ENCODE measurements at places on chromosomes 5 and 9. TPM values are rescaled to one million over a fixed set of nuclear protein-coding genes. Genes with fewer than 3 reads are reported as not detected.

GRCh38 chr9:84436386-84437109, 96.0 kb upstream of the SLC28A3 start:
- no peak for DNase-seq

DNA sequence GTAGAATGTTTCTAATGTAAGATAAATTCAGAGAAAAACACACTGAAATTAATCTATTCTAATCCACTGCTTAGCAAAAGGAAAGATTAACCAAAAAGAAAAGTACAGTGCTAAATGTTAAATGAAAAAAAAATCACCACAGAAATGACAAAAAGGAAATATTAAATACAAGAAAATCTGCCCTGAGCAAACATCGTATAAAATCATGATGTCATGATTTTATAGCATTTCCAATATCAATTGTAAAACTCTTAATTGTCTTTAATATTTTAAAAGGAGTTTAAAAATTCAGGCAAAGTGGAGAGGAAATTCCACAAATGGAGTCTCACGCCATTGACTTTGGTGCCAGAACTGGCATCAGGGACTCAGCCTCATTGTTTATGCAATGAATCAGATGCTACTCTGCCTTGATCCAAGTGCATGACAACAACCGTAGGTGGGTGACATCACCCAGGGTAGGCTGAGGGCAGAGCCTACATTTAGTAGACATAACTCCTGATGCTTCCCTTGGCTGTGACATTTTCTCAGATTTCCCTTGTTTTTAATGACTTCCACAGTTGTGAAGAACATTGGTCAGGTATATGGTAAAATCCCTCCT, 696.8 kb downstream of the SEMA5A start:
- no peak for DNase-seq

DNA sequence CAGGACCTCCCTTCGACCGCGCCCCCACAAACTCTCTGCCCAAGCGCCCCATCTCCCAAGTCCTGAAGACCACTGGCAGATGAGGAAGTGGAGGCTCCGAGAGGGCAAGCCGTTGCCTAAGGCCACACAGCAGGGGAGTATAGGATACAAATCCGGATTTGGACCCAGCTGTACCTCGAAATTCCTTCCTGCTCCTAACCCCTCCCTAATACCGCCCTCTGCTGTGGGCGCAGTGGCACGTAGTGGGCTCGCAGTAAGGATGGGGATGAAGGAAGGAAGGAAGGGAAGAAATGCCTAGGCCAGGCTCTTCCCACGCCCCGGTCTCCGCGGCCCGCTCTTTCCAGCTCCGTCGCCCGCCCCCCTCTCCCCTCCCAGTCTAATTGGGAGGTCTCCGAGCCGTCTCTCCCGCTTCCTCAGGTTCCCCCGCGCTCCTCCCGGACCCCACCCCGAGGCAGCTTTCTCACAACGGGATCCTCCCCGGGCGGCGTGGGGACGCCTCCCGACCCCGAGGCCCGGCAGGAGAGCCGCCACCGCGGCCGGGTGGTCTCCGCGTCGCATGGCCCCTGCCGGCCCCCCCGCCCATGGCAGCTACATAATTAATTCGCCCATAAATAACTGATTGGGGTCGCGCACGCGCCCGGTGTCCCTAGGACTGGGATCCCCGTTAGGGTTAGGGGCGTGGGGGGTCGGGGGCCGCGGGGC, 138.9 kb downstream of the C9orf50 start:
- no peak for DNase-seq

NTRK2 gene
- total RNA-seq, result 1.5 TPM

PCDHAC2 gene
- 12.6 TPM for total RNA-seq

PRDM9 gene
- total RNA-seq, result not detected

DBH gene
- not detected for total RNA-seq

SPAAR gene
- total RNA-seq, result not detected

CAMK2A gene
- not detected for total RNA-seq

ENTPD2 gene
- 3.8 TPM for total RNA-seq

SIT1 gene
- not detected for total RNA-seq

IRGM gene
- total RNA-seq, result not detected

UNC5A gene
- total RNA-seq, result 19.5 TPM

MYORG gene
- total RNA-seq, result 12.5 TPM
